ENCODE measurements at places on chromosomes 6 and 20.
A peak's percentile ranks its signal among the peaks of the same experiment; 100 is the strongest.

DNA sequence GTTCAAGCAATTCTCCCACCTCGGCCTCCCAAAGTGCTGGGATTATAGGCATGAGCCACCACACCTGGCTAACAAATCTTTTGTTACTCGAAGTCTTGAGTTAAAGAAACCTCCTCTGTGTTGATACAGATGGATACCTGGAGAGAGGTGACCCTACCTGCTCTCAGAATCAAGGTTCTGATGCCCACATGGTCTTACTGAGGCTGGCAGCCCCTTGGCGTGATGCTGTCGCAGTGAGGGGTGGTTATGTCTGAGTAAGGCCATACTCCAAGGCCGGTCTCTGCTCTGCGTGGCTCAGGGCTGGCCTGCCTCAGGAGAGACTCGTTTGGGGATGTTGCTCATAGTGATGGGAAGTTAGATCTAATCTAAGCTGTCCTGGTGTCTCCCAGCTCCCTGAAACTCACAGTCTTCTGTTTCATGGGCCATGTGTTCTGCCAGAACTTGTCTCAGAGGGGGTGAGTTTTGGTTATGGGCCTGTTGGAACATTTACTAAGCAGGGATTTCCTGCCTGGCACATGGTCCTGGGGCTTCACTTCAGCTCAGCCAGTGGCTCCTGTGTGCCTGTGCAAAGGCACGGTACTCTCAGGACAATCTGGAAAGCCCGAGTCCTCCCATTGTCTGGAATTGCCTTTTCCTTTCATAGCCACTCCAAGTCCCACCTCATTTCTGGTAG lies 17.5 kb upstream of the TRAF3IP2 start:
- DNase-seq = no peak

- DNase-seq = no peak
Observed at GRCh38 chr20:43186312-43186711, 3.4 kb downstream of the PTPRT start.

GRCh38 chr6:255041-255750 lies 37.1 kb upstream of the DUSP22 start:
- DNase-seq = no peak

GRCh38 chr6:20998748-20999448 lies 464.6 kb downstream of the CDKAL1 start:
- DNase-seq = no peak

DNA sequence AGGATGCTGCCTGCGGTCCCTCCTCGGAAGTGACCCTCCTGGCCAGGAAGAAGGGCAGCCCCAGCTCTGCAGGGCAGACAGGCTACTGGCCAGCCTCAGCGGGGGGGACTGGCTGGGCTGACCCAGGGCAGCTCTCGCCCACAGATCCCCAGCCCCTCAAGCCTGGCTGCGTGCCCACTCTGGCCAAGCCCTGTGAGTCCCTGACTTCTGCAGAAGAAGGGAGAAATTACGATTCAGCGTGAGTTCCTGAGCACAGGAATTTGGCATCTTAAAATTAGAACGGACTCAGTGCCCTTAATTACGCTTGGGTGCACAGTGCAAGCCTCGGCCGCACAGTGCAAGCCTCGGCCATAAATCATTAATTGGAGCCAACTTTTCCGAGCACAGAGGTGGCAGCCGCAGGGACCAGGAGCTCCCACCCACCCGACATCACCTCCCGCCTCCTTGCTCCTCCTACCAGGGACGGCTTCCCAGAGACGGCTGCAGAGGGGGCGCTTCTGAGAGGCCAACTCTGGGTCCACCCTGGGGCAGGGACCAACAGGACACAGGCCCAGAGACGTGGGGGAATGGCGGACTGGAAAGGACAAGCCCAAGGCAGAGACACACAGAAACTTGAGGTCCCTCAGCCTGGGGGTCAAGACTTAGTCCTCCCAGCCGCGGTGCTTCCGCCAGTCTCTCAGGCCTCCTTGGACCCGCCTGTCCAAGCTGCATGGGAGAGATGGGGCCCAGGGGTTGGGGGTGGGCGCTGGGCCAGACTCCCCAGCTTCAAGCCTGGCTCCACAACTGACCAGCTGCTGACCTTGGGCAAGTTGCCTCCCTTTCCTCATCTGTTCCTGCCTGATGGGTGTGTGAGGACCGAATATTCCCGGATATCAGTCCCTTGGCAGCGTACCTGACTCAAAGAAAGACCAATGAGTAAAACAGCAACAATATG lies 165.4 kb downstream of the TAF4 start:
- DNase-seq = no peak

- DNase-seq = no peak
Observed at GRCh38 chr6:68677058-68677457, 42.0 kb downstream of the ADGRB3 start.

- DNase-seq = no peak
Observed at GRCh38 chr20:50274570-50275430, 84.2 kb downstream of the CEBPB start.

GRCh38 chr6:91659891-91660290 lies 1073.0 kb upstream of the MAP3K7 start:
- DNase-seq = no peak

DNA sequence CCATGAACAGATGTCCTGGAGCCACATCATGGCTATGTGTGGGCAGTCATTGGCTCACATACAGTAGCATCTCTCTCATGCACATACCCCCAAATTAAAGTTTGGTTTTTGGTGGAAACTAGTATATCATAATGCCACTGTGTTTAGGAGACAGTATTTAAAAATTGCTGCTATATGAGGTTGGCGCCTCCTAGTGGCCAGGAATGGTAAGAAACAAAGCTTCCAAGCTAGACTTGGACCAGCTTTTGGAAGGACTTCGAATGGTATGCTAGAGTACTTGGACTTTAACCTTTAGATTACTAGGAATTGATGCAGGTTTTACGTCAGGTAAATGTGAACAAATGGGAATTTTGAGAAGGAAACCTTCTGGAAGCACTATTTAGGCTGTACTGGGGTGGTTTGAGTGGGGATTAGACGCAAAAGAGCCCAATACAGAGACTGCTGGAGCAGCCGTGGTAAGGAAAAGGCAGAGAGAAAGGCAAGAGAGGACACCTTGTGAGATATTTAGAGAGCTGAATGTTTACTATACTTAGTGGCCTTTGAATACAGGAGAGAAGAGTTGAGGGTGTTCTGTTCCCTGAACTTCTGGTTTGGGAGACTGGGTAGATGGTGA lies 23.8 kb downstream of the PRSS35 start:
- peak; percentile 28 for DNase-seq

- no peak for DNase-seq
Observed at GRCh38 chr20:6732001-6732447, 35.5 kb upstream of the BMP2 start.

- DNase-seq = no peak
Observed at GRCh38 chr6:53464483-53464882, 80.4 kb downstream of the GCLC start.

- no peak for DNase-seq
Observed at GRCh38 chr20:33549229-33549999, 59.5 kb downstream of the CBFA2T2 start.

- DNase-seq = no peak
Observed at GRCh38 chr6:53673162-53673727, 7.7 kb upstream of the KLHL31 start.

- no peak for DNase-seq
Observed at GRCh38 chr20:10402938-10403608, 30.9 kb downstream of the MKKS start.

DNA sequence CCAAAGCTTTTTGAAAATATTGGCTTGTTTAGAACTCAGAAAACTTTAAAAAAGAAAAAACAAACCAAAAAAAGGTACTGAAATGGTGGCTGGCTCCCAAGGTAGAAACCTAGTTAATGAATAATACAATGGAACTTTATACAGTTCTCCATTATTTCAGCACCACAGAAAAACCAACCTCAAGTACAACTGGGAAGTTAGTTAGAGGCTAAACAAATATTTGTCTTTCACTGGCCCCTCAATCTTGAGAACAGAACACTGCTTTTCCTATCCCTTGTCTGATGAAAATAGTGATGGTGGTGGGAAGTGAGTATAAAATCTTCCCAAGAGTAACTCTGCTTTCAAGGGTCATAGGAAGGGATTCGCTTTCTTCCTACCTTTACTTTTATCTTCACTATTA lies 126.5 kb downstream of the REV3L start:
- no peak for DNase-seq

- no peak for DNase-seq
Observed at GRCh38 chr6:78771586-78771985, 95.8 kb upstream of the IRAK1BP1 start.

DNA sequence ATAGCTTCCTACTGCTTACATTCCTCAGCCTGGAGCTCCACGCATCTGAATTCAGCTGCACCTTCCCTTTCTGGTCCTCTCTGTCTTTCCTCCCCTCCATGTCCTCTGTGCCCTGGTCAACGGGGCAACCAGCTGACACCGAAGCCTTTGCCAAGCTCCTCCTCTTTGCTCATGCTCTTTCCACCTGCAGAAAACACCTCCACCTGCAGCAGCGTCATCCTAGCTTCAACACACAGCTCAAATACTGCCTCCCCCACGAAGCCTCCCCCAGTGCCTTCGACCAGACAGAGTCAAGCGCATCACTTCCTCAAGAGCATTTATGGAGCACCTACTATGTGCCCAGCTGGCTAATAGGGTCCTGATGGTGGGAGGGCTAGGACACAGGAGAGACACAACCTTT lies 9.2 kb downstream of the CDH22 start:
- DNase-seq = no peak

GRCh38 chr6:129031051-129031599 lies 148.2 kb downstream of the LAMA2 start:
- DNase-seq = no peak

DNA sequence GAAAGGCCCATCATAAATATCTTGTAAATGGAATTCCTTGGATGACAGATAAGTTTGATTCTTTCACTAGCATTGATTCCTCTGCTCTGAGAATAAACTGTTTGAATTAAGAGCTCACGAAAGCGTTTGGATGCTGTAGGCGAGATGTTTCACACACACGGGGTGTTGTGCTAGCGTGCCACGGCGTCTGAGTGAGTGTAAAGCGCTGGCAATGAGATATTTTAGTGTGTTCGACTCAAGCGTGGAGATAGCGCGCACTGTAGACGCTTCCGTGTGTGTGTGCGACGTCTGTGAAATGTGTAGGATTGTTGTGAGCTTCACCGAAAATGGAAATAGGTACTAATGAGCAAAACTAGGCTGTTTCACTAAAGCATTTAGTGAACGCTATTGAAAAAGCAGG lies 29.4 kb upstream of the ADRM1 start:
- no peak for DNase-seq

DNA sequence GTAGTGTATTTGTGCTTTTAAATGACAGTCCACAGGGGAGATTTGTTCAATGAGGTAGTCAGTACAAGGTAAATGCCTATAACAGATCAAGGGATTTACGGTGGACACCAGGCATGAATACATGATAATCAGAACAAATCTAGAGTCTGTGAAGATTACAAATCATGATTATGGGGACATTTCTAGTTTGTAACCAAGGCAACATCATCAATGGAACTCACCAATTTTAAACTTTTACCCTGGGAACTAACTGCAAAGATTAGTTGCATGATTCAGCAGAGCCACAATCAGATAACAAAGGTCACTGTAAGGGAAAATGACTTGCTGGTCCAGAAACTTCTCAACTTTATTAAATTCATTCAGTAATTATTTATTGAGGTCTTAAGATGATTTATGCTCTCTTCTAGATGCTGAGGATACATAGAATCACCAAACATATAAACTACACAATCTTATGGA lies at the start of gene CRISP1:
CRISP1 (minus strand) TSS at position 51 of the 459 bp plus-strand sequence. CDS start 9,135 bp downstream, outside the sequence.
- no peak for DNase-seq

GRCh38 chr20:11719153-11719552 lies 198.5 kb upstream of the BTBD3 start:
- no peak for DNase-seq

DNA sequence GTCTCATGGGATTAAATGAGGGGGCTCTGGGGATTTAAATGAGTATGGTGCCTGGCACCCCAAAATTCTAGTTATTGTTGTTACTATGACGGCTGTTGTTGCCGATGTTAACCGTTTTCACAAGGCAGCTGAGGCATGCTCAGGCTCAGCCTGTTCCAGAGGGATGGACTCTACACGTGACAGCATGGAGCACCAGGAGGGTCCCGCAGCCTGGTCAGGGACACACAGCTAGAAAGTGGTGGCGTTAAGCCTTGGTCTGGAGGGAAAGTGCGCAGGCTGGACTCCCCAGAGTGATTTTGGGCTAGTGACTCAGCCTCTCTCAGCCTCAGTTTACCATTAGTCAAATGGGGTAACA lies 7.0 kb downstream of the FAM110A start:
- no peak for DNase-seq

- DNase-seq = no peak
Observed at GRCh38 chr20:45612314-45612713, 17.2 kb upstream of the WFDC10A start.

DNA sequence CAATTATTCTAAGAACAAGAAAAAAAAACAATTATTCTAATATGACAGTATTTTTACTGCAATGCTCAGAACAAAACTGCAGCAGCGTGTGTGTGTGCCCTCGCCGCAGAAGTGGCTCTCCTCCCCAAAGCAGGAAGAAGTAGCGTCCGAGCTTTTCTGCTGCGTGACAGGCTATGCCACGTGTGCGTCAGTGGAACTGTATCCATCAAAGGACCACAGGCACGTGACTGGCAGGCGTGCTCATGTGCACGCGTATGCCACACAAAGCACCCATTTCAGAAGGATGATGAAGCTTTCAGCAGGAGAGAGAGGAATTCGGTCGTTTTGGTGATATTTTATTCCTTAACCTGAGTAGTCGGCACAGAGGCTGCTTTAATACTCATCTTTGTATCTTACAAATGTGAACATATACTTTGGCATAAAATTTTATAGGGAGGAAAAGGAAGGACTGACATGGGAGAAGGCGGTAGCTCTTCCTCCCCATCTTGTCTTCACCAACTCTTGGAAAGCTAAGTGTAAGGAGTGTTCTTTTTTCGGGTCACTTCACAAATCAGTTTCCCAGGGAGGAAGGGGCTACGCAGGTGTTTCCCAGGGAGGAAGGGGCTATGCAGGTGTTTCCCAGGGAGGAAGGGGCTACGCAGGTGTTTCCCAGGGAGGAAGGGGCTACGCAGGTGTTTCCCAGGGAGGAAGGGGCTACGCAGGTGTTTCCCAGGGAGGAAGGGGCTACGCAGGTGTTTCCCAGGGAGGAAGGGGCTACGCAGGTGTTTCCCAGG lies 3.4 kb downstream of the TCFL5 start:
- no peak for DNase-seq

DNA sequence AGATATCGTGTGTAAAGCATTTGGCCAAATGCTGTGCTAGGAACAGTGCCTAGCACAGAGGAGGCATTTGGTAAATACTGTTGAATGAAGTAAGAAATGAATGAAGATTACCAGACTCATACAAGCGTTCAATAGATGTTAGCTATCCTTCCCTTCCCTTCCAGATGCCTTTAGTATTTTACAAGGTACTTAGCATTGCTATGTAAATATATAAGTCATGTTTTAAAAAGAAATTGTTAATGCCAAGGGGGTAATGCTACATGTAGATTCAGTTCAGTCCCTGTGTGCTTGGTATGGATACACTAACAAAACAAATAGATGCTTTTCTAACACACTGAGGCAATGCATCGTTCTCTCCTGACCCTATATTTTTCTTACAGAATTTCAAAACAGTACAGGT lies 407.2 kb downstream of the ADGRB3 start:
- DNase-seq = no peak

DNA sequence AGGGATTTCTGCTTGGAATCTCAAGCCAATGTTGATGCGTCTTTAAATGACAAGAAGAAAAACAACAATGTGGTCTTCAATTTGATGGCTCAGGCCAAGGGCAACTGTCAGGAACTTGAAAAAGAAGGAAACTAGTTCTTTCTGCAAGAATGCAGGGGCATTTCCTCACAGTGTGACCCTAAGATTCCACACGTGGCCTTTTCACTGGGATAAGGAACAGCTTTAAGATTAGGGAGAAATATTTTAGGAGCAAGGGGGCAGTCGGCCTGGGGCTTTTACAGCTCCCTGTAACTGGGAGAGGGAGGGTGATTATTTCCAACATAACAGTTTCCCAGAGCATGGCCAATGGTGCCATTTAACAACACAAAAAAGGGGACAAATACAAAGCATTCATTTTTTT lies 39.4 kb upstream of the MRPS10 start:
- DNase-seq = no peak
